ENCODE measurements at places on chromosomes 3 and 15.

- no peak for DNase-seq
Measured at GRCh38 chr3:50480471-50480870, 23.0 kb downstream of the CACNA2D2 start.

DNA sequence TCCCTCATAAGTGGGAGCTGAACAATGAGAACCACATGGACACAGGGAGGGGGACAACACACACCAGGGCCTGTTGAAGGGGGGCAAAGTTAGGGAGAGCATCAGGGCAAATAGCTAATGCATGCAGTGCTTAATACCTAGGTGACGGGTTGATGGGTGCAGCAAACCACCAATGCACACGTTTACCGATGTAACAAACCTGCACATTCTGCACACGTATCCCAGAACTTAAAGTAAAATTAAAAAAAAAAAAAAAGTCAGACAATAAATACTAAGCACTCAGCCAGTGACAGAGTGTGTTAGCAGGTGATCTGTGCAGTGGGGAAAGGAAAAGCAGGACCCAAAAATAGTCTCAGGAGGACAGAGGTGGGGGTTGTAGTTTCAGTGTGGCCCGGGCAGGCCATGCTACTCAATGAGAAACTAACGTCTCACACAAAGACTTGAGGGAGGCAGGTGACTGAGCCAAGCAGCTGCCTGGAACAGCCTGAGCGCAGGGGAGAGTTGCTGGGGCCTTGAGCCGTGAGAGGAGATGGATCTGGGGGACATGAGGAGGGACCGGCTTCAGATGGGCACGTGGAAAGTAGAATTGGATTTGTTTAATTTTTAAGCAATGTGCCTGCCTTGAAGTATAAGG is 18.4 kb downstream of the ANKDD1A start:
- no peak for DNase-seq

DNA sequence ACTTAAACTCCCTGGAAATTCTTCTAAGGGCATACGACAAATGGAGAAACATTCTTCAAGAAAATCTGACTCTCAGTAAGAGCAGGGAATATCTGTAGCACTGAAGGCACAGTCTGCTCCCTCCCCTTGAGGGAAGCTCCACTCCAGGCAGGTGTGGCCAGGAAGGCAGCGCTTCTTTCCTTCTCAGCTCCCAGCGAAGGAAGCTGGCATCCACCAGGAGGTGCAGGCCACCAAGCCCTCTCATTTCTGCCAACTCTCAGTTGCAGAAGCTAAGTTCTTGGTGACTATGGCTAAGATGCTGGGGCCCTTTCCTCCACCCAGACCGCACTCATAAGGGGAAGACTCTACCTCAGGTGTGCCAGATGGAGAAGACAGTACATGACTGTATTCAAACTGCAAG is 37.7 kb upstream of the SLC41A3 start:
- no peak for DNase-seq

DNA sequence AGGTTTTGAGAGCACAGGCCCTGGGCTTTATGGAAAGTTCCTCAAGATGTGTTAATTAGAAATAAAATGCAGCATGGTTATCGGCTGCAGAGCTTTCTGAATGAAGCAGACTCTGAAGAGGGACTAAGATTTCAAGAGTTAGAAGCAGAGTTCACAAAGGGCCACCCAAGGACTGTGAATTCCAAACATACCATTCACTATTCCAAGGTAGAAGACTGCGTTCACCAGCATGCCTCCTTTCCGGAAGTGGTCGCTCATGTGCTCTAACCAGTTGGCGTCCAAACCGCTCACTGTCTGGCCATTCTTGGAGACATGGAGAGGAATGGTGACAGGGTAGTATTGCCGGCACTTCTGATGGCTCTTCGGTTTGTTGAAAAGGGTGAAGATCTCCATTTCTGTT is 104.9 kb downstream of the OXNAD1 start:
- DNase-seq, result no peak

DNA sequence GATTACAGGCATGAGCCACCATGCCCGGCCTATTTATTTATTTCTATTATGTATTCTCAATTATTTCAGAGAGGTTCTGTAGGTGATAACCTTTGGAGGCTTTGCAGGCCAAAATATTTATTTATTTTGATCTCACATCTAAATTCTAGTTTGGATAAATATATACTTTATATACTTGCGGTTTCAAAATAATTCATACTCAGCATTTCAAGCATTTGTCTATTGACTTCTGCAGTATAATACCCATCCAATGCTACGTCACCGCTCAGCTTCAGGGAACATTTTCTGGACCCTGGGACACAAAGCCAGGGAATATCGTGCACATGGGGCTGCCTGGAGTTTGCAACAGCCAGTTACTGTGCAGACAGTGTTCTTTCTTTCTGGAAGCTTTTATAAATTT is 22.6 kb downstream of the CGGBP1 start:
- DNase-seq, result no peak
